ENCODE measurements at places on chromosomes 1 and 21.

DNA sequence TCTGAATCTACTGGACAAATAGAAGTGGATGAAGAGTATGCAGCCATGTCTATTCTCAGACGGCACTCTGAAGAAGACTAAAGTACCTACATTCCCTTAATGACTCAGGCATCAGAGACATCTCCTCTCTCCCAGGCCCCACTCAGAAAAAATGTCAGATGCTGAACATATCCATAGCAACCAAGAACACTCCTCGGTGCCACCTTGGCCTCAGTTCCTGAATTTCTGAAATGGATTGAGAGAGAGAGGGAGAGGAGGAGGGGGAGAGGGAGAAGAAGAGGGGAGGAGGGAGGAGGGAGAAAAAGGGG lies 16.0 kb upstream of the OVAAL start:
- DNase-seq, result no peak

DNA sequence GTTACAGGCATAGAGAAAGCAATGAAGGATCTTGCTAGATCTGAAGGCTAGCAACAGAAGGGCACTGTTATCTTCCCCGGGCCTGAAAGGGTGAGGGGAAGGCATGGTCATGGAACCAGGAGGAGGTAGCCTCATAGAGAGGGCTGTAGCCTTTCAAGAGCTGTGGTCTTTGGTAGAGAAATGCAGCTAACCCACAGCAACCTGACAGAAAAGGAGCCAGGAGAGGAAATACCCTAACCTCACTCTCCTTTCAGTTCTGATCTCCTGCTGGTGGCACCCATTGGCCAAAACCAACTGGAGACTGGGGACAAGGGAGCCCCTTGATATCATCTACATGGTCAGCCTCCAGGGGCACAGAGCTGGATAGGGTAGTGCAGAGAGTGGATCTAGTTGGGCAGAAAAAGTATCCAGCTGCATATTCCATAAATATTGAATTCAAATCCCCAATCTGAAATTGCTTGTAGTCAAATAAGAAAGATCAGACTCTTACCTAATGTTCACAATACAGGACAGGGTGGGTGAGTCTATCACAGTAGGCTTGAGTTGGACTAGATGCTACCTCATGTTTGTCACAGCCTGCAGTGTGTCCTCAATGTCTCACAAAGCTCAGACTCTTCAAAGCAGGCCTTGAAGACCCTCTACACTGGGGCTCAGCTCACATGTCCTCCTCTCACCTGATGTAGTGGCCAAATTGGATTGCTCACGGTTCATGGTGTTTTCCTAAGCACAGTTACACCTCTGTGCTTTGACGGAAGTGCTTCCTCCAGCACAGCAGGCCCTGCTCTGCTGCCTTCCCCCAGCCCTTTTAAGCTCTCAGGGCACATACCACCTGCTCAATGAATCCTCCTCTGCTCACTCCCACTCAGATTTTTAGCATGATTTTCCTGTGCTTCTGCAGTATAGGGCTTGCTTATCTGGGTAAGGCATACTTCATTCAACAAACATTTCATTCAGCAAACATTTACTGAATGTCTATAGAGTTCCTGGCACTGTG lies 74.1 kb upstream of the JUN start:
- no peak for DNase-seq

- DNase-seq, result no peak
Observed at GRCh38 chr1:55052221-55053142, 13.1 kb downstream of the PCSK9 start.

- no peak for DNase-seq
Observed at GRCh38 chr21:25396135-25396711, 211.1 kb downstream of the MRPL39 start.

GRCh38 chr1:160257411-160258015 lies 4.8 kb downstream of the DCAF8 start:
- no peak for DNase-seq

DNA sequence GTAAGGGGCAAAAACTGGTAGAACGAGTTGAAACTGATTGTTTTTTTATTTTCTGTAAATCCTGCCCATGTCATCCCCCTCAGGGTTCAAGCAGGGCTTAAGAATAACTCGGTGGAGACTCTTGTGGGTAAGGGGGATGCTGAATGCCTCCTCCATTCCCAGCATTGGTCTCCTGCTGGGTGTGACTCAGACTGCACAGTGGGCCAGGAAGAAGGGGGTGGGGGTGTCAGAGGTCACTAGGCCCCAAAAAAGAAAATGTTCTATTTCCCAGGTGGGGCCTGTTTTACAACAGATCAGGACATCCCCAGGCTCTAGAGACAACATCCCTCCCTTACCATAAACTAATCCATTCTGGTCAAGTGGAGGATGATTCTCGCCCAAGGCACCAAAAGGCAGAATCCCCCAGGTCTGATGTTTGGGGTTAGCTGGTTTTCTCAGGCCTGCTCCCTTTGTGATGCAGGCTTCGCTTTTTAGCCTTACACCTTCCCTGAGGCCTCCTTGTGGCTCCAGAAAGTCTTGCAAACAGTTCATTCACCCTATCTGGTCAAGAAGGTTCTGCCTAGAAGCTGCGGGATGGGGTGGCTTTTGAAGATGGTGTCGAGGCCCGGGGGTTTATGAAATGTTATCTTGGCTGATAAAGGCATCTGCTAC lies 10.7 kb upstream of the GRHL3 start:
- no peak for DNase-seq

DNA sequence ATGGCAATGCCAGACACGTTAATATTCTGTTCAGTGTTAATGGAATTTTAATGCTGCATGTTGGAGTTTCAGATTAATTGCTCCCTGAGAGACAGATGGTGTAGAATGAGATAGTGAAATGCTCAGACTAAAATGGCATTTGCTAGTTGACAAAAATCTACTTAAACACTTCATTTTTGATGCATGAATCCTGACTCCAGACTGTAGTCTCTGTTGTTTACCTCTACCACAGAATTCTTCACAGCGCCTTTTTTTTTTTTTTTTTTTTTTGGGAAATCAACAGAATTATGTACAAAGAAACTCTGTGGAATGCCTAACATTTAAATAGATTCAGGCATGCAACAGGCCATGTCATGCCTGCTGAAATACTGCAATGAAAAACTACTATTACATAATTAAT lies 111.3 kb downstream of the PLPPR5 start:
- no peak for DNase-seq

DNA sequence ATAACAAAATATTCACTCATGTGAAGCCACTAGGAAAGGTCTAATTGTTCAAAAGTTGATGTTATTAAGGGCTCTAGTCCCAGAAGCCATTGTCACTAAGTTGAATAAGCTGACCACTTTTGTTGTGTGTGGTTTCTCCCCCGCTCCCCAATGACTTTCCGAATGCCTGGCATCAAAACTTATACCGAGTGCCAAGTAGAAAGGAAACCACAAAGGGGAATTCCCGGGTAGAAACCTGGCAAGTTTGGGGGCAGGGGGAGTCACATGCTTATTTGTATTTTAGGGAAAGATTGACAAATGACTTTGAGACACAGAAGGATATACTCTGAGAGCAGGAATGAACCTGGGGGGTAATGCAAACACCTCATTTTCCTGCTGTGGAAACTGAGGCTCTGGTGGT lies 154.1 kb downstream of the TGFBR3 start:
- DNase-seq, result no peak

GRCh38 chr1:215376544-215377264 lies 190.4 kb upstream of the KCTD3 start:
- DNase-seq, result no peak

DNA sequence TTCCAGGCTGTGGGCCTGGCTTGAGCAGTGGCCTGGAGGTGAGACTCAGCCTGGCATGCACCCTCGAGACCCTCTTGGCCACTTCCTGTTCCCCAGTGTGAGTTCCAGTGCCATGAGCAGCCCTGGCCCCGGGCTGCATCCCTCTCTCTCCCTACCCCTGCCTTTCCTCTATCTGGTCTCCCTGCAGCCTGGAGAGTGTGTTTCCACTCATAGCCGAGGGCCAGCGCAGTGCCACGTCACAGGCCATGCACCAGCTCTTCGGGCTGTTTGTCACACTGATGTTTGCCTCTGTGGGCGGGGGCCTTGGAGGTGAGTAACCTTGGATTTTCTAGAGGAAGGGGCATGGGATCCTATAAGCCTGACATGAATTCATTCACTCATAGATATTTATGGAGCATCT lies 13.6 kb downstream of the RHBG start:
- no peak for DNase-seq

Data from NCI-H1436 (cell line).